ENCODE measurements at places on chromosomes 4 and X.

GRCh38 chr4:56701161-56701480 lies 20.0 kb upstream of the HOPX start:
- no peak for DNase-seq

GRCh38 chrX:39726771-39727170 lies 371.0 kb downstream of the BCOR start:
- no peak for DNase-seq

DNA sequence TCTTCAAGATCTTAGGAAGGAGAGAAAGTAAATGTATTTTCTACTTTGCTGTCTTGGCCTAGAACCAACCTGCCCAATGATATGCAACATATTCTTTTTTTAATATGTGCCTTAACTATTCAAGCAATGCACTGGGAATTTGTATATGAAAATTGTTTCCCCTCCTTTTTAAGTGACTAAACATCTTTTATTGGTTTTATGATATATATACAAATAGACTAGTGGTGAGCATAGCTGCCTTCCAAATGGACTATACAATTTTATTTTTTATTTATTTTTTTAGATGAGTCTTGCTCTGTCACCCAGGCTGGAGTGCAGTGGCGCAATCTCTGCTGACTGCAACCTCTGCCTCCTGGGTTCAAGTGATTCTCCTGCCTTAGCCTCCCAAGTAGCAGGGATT lies 10.3 kb downstream of the NOCT start:
- no peak for DNase-seq

DNA sequence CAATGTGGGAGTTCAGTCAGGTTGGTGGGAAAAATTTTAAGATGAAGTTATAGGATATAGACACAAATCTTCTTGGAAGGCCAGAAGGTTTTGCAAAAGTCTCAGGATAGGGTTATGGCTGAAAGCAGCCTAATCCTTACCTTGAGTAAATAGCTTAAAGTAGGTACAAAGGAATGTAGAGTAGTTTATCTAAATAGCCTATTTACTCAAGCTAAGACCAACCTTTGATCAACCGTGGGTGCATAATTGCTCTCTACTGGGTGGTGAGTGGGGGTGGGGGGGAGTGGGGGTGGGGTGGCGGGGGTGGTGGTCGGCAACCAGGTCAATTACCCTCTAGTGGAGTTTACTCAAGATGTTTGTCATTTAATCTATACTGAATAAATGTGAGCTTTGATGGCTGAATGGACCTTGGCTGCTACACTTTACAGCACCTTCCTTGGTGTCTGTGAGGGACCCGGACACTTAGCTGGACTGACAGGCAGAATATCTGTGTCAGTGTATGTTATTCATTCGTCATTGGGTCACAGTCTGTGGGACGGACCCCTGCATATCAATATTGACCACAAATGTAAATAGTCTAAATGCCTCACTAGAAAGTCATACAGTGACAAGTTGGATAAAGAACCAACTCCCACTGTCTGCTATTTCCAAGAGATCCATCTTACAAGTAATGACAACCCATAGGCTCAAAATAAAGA lies 545.7 kb upstream of the PABPC4L start:
- no peak for DNase-seq

DNA sequence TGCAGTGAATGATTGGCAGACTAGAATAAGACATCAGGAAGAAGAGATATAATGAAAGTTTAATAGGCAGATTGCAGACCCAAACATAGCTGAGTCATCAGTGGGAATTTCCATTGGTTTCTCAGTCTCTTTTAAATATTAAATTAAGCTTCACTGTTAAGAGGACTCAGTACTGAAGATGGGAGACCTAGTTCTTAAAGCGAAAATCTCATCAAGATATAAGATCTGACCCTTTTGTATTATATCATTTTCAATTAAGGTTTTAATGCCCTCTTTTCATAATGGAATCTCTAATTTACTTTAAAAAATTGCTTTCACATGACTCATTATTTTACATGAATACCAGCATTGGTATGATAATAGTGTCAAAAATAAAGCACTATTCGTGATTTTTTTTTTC lies 168.9 kb upstream of the ATOH1 start:
- no peak for DNase-seq

All from NCI-H187 treated with DMSO at 0.1 percent for 48 hours (cell line).